Left ventricle myocardium superior (tissue), 1 donor: ENCODE measurements at places on chromosomes 11 and 22.
A peak's percentile ranks its signal among the peaks of the same experiment; 100 is the strongest.

GRCh38 chr11:77557553-77557952, 32.2 kb upstream of the AQP11 start:
- DNase-seq, result no peak

GRCh38 chr11:108223348-108224149, 682 bp downstream of the ATM start:
- no peak for DNase-seq

GRCh38 chr11:8959546-8960166, 4.6 kb downstream of the TMEM9B start:
- DNase-seq, result no peak

DNA sequence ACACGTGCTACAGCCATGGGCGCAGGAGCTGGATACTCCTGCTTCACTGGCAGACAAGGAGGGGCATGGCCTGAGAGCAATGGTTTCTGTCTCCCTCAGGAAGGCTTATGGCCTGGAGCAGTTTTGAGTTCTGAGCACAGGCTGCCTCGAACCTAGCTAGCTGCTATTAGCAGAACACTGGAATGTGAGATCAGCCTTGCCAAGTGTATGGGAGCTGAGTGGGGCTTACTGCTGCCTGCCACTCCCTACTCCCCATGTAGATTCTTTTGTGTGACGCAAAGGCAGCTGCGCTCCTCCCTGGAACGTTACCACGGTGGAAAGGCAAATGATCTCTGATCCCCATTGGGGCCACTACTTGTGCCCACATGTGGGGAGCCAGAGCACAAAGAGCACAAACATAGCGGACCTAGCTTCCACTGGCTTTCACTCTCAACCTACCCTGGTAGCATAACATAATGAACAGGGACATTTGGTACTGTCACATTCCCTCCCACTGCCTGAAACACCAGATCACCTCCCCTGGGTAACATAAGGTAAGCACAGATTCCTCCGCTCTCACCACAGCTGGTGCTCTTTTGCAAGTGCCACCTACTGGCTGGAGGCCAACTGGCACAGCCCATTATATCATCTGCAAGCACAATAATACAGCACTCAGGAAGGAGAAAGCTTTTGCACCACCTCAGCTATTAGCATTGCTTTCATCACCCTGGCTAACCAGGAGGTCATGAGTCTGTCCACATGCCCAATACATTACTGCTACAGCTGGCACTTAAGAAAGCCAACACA, 84.6 kb upstream of the GUCY1A2 start:
- DNase-seq, result no peak

DNA sequence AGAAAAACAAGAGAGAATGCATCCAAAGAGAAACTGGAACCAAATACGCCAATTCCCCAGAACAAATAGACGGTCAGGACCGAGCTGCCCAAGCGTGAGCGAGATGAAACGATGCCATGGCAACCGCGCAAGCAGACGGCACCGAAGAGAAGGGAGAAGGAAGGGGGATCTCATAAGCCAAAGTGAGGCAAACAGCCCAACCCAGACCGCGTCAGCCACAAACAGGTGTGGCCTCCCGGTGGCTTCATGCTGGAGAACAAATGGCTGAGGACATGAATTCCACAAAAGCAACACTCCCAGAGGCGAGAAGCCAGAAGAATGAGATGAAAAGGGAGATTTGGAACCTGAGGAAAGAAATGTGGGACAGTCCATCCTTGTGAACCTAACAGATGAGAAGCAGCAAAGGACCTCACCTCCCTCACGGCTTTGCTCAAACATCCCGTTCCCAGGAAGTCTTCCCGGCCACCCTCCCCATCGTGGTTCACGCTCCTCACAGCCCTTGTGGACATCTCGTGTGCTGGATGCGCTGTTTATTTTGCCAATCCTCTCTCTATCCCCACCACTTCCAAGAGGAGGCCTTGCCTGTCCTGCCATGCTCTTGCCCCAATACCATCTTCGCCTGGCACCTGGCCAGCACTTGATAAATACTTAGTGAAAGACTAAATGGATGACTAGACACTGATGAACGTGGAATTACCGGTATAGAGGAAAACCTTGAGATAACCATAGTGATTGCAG, 89.1 kb upstream of the RTL6 start:
- peak; percentile 21 for DNase-seq

DNA sequence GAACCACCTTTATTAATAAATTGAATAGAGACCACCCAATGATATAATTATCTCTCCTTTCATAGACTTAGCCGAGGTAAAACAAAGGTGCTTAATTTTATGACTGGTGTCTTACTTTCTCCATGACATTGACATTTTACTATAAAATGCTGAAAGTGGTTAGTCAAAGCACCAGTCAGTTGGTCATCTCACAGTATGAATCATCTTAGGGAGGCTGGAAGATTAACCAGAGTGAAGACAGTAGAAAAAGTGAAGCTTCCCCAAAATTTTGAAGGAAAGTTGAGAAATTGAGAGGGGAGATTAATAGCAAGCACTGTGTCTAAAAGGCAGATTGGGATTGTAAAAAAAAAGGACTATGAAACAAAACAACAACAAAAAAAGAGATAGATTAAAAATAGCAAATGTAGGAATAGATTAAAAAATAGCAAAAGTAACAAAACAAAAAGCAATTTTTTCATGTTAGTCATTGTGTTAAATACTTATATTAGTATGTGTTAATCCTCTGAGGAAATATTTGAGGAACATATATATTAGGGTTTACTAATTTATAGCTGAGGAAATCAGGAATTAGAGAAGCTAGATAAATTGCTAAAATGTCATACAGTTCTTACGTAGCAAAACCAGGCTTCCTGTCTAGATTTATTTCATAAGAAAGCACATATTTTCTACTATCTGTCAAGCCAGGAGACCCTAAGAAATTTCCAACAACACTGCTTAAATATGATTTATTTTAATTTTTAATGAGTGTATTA, 557.3 kb upstream of the ANO5 start:
- no peak for DNase-seq

DNA sequence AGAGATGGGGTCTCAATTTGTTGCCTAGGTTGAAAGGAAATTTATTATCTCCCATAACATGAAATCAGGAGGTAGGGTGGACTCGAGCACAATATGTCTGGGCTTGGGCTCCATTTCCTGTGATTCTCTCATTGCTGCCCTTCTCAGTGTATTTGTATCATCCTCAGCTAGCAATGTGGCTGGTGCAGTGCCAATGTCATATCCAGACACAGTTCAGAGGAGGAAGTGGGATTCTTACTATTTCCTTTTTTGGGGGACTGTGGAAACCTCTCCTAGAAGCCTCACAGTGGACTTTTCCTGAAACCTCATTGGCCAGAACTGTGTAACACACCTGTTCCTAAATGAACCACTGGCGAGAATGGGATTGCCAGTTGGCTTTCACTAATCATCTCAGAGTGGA, 21.0 kb upstream of the SWAP70 start:
- no peak for DNase-seq

GRCh38 chr11:45024316-45024715, 73.6 kb upstream of the TP53I11 start:
- no peak for DNase-seq

- no peak for DNase-seq
Measured at GRCh38 chr11:76152741-76153570, 53.3 kb downstream of the WNT11 start.

- DNase-seq, result no peak
Measured at GRCh38 chr22:36879775-36880174, 19.0 kb downstream of the NCF4 start.

DNA sequence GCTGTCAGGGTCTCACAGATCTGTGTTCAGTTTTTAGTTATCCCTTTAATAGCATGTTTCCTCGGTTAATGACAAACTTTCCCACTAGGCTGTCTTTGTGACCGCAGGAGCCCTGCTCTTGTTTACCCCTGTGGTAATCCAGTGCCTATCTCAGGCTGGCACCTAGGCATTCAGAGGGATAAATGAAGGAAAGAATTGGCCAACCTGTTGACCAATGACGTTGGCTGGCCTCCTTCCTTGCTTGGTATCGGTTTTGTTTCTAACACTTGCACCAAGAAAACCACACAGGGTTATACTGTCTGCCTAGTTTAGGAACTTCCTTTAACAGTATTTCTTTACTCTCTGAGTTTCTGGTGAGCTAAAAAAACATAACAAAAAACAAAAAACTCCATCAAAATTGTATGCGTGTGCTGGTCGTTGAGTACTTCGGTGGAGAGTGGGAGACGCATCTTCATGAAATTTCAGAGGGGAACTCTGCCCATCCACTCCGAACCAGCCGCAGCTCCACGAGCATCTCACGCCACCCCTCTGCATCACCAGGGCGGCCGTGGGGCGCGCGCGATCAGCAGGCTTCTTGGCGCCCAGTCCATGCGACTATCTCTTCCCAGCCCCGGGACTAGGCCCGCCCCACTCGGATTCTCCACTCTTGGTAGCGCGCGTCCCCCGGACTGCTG, 563 bp upstream of the ENDOD1 start:
- DNase-seq, result no peak

DNA sequence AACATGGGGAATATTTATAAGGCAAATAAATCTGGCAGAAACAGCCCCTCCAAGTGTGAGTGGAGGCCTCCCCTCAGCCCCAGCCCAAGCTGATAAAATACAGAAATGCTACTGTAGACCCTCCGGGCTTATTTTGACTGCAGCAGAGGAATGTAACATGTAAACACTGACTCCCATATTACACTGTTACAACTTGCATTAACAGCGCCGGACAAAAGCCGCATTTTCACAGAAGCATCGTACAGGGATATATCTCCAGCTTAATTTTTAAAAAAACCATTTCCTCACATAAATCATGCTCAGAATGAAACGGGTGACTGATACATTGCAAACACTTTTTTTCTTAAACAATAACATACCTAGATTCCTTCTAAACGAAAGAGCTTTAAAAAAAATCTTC, 36.6 kb upstream of the COMT start:
- DNase-seq, result no peak

DNA sequence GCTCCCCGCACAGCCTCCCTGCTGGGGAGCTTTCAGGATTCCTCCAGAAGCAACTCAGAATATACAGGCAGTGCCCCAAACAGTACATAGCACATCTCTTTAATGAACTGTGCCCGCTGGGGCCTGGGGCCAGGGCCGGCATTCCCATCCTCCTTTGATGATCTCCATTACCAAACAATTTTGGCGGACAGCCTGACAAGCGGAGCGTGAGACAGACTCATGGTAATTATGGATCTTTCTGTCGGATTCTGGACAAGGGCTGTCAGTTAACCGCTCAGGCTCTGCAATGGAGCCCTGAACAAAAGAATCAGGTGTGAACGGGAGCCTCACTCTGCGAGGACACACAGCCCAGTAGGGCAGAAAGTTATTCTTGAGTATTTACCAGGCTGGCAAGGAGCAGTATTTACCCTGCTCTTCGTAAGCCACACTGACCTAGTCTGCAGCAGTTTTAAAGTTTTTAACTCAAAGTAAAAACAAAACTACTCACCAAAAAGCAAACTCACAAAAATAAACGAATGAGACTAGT, 174.0 kb downstream of the TBC1D22A start:
- DNase-seq, result no peak

GRCh38 chr11:47766509-47767227, 473 bp downstream of the FNBP4 start:
- peak; percentile 79 for DNase-seq

- DNase-seq, result no peak
Measured at GRCh38 chr11:96014217-96014616, 90.3 kb upstream of the MTMR2 start.

DNA sequence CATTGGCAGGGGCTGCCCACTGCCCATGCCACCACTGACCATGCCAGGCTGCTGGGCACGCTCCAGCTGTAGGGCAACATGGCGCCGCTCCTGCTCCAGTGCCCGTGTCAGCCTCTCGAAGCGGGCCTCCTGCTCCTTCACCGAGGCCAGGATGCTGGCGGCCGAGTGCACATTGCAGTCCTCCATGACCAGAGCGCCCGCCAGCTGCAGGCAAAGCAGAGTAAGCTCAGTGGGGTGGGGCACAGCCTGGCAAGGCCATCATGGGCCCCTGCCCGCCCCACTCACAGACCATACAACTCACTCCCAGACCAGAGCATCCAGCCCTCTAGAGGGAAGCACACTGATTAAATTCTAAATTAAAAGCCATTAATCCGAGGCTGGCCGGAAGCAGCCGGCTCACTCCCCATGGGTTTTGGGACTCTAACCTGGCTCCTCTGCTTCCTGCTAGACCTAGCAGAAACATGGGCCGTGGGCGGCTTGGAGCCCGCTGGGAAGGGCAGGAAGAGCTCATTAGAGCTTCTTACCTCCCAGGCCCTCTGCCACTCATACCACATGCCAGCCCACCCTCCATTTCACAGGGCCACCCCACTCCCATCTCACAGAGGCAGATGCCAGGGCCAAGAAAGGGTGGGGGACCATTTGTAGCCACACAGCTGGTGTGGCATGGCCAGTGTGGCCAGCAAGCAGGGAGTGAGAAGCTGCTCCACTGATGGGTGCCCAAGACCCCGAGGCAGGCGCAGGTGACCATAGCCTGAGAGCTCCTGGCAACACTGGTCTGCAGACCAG, 25.8 kb downstream of the ARVCF start:
- DNase-seq, result peak; percentile 22

DNA sequence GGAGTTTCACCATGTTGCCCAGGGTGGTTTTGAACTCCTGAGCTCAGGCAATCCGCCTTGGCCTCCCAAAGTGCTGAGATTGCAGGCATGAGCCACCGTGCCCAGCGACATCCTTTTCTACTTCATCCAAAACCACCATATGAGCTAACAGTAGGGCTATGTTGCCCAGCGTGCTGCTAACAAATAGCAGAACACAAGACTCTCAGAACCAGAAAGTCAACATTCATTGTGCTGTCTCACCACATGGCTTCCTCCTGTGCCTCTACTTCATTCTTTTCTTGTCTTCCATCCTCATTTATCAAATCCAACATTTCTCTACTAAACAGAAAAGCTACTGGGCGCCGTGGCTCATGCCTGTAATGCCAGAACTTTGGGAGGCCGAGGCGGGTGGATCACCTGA, 12.0 kb upstream of the DENND5A start:
- DNase-seq, result no peak

GRCh38 chr11:130513132-130513531, 64.7 kb downstream of the ADAMTS15 start:
- peak; percentile 83 for DNase-seq

DNA sequence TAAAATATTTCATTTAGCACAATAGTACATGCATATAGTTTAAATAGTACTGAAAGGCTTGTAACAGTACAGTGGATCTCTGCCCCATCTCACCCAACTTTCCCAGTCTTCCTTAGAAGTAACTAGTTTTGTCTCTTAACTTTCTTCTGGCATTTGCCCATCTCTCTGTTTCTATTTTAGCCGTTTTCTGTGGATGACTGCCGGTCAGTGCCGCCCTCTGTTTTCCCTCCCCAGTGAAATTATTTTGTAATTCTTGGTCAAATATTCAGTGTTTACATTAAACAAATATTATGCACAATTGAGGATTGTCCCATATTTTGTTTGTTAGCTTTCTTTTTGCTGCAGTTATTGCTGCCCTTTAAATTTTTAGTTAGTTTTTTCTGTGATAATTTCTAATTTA, 8.3 kb downstream of the PDHX start:
- no peak for DNase-seq

GRCh38 chr11:47998733-47999359, 18.5 kb downstream of the PTPRJ start:
- DNase-seq, result no peak

DNA sequence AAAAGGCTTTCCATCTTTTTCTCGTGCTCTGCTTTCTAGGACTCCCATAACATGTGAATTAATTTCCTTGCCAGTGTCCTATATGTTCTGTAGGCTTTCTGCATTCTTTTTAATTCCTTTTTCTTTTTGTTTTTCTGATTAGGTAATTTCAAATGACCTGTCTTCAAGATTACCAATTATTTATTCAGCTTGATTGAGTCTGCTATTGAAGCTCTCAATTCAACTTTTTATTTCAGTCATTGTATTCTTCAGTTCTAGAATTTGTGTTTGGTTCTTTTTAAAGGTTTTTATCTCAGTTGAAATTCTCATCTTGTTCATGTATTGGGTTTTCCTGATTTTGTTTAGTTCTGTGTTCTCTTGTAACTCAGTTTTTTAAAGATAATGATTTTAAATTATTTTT, 14.5 kb downstream of the PATE3 start:
- DNase-seq, result no peak
